ENCODE measurements at places on chromosomes 6 and 20.

- no peak for DNase-seq
Measured at GRCh38 chr6:52305948-52306767, 21.6 kb upstream of the MCM3 start.

DNA sequence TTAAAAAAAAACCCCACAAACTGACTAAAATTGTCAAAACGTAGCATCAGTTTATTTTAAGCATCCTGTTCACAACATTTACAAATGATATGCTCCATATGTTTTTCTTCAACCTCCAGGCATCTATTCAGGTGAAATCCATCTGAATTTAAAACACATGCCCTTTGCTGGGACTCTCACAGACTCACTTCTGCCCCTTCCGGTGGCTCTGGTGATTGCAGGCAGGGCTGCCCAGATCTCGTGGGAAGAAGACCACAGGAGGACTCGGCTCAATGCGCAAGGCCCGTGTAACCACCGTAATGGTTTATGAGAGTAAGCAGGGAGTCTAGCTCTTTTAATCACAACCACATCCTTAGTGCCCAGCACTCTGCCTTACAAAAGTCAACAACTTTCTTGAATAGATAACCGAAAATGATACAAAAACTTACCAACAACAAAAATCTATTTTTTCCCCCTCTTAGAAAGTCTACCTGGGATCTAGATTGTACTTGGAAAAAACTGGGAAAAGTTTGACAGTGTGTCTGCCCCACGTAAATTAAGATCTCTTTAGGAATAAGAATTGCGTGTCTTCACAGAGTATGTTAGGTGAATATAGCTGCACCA is 139.1 kb downstream of the KIF16B start:
- DNase-seq, result peak; percentile 9

GRCh38 chr6:153045271-153045670 is 42.8 kb upstream of the MTRF1L start:
- DNase-seq, result no peak

- no peak for DNase-seq
Measured at GRCh38 chr20:58695084-58695722, 2.6 kb downstream of the NPEPL1 start.

DNA sequence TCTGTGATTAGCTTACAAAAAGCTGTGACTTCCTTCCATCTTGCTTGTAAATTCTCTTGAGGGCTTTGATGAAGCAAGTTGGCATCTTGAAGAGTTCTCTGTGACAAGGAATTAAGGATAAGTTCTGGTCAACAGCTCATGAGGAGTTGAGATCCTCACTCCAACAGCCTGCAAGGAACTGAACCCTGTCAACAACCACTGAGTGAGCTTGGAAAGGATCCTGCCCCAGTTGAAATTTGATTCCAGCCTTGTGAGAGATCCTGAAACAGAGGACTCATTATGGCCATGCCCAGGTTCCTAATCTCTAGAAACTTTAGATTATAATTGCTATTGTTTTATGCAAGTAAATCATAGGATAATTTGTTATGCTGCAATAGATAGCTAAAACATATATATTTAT is 133.7 kb downstream of the PTCHD4 start:
- DNase-seq, result no peak

DNA sequence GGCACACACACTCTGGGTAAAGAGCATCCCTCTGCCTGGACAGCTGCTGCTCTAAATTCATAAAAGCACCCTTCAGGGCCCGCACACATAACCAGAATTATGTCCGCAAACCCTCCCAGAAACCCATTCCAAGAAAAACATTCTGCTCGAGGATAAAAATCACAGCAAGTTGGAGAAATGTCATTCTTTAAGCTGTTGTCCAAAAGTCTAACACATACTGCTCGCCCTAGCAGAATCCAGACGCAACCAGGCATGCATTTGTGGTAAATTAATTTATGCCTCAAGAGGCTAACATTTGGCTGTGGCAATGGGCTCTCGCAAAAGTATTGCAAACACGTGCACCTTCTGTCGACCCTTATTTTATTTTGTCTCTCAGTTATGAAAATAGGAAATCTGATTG is 116.1 kb upstream of the INSM1 start:
- DNase-seq, result no peak

DNA sequence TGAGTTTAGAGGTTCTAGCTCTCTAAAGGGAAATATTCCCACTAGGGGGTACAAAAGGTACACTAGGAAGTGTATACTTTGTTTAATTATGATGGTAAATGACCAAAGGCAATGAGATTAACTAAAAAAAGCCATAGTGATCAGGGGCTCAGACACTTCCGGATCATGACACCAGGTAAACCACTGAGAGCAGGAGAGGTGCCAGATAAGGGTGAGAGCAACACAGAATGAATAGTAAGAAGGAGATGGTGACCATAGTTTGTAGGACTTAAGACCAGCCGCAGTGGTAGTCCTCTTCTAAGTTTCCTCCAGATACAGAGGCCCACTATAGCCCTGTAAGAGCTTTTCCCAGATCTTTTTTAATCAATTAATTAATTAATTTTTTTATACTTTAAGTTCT is 40.8 kb downstream of the OR2J2 start:
- DNase-seq, result no peak

- no peak for DNase-seq
Measured at GRCh38 chr20:38260378-38261053, at the start of gene KIAA1755. Gene KIAA1755, minus strand, starts transcription at chr20:38260735. Its CDS starts 235 bp downstream, at chr20:38260500.

GRCh38 chr6:44171899-44172546 is 13.4 kb downstream of the CAPN11 start:
- DNase-seq, result no peak

DNA sequence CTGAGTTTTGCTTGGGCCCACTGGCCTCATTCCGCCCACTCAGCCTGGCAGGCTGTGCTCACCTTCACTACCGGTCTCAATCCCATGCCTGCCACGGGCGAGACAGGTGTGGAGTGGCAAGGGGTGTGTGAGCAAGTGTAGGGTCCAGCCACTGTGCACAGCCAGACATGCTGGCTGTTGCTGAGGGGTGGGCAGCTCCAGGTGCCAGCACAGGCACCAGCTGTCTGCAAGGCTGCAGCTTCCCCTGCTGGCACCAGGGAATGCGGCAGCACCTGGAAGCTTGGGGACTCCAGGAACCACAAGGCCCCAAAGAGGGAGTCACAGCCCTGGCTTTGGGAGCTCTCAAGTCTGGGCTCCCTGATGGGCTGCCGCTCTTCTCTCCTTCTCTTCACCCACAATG is 372.7 kb downstream of the CBLN4 start:
- DNase-seq, result no peak

DNA sequence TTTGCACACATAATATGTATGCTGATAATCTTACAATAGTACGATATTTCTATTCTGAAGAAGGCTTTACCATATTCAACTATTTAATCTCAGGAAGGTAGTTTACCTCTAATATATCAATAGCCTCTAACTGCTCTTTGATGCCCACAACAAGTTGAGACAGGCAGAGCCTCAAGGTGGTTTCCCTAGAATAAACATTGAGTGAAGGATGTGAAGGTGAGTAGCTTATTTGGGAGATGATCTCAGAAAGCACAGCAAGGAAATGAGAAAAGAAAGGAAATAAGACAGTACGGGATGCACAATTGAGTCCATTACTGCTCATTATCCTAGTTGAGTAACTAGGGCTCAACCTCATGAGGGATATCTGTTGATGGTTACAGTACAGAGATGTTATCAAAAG is 638.4 kb downstream of the MAFB start:
- no peak for DNase-seq
